ENCODE measurements at places on chromosomes 13 and 19.

DNA sequence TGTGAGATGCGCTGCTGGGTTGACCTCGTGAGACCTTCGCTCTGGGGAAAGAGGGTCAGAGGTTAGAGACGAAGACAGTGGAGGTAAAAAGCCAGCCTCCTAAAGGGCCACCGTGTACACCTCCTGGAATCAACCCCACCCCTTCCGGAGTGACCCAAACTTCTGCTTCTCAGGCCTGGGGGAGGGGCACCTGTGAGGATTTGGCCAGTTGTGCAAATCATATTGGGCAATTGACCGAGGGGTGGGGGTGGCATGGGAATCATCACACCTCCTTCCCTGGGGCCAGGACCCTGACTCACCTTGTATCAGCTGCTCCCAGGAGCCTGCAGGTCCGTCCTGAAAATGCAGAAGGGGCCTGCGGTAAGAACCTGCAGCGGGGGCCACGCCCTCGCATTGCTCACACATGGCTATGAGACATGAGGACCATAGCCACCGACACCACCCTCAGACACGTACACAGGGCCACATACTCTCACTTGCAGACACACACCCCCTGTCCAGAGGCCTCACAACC lies 2.8 kb downstream of the TNFSF14 start:
- DNase-seq = no peak

DNA sequence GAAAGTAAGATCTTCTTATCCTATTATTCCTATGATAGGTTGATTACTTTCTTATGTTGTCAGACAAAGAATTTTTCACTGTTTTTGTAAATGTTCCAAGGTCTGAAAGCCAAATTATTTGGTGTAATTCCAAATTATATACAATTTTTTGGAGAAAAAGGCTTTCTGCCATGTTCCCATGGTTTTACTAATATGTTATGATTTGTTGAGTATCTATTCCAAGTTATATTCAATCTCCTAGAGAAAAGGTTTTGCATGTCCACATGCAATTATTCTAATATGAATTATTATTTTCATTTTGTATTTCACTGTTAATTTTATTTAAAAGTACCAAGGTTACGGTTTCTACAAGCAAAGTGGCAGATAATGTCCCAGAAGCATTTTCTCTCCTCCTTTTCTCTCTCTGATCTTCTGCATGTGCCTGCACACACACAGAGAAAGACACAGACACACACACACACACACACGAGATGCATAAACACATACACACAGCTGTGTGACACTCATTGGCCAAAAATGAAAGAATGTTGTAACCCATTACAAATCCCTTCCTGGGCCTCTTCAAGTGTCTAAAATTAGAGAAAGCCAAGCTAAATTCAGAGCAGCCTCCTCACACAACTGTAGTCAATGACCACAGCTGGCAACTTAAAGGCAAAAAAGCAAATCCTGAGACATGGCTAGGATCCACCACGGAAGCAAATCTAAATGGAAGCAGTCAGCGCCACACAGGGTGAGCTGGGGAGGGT lies 621.0 kb downstream of the EFNB2 start:
- DNase-seq = no peak

DNA sequence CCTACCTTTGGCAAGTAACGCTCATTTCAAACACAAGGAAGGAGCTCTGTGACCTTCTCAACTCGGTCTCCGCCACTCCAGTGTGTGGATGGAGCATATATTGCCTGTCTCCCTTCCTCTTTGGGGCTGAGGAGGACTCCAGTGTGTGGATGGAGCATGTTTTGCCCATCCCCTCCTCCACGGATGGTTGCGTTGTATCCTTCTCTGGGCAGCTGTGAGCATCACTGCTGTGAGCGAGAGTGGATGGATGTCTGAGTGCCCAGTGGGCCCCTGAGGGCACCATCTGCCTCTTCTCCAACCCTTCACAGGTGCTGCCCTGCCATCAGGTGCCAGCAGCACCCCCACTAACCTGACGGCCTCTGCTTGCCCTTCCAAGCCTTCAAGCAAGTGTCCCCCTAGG lies 186.2 kb downstream of the TEX29 start:
- no peak for DNase-seq

DNA sequence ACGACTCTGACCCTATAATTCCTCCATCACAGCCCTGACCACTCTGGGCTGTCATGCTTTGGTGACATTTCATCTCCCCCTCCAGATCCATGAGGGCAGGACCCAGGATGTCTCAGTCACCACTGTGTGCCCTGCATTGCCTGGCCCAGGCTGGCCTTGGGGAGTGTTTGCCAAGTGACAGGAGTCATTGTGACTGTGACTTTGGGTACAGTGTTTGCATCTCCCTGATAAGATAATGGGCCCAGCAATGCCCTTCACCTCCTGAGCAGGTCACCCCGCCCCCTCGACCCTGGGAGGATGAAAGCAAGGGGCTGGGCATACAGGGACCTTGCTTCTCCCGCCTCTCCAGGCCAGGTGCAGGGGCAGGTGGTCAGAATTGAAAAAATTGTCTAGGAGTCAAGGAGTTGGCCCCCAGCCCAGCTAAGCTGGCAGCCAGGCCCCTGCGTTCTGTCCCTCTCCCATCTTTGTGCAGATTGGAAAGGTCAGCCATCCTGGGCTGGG lies 5.9 kb upstream of the ATP4A start:
- DNase-seq = no peak

DNA sequence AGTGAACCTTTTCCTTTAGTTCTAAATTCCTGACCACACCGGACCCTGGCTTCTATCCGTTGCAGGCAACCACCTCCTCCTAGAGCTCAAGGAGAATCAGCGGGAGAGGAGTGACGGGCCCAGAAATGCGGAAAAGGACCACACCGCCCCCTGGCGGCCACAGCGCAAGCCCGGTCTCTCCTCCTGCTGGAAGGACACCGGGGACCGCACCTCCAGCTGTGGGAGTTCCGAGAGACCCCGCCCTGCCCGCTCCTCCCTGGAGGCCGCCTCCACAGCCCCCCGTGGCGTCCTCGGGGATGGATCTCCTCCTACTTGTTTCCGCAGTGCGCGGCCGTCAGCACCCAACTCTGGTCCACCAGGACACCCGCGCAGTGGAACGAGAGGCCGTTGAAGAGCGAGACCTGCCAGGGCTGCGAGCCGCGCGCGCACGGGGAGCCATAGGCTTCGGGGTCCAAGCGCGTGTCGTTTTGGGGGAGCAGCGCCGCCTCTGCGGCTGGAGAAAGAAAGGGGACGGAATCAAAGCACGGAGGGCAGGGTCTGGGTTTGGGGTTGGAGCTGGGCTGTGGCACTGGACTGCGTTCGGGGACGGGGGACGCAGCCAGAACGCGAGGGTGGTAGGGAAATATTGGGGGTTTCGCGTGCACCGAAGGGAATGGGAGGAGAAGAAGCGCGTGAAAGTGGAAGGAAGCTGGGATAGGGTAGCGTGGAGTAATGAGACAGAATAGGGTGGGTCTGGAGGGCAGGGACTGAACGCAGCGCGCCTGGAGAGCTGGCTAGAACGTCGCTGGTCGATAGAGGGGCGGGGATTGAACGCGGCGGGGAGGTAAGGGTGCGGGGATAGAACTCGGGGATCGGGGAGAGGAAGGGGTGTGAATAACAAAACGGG lies 2.5 kb downstream of the KLK10 start:
- peak; percentile 77 for DNase-seq

- DNase-seq = no peak
Measured at GRCh38 chr13:110187641-110188161, 119.3 kb downstream of the COL4A1 start.

GRCh38 chr13:30752201-30752797 lies 17.0 kb downstream of the ALOX5AP start:
- DNase-seq = no peak

DNA sequence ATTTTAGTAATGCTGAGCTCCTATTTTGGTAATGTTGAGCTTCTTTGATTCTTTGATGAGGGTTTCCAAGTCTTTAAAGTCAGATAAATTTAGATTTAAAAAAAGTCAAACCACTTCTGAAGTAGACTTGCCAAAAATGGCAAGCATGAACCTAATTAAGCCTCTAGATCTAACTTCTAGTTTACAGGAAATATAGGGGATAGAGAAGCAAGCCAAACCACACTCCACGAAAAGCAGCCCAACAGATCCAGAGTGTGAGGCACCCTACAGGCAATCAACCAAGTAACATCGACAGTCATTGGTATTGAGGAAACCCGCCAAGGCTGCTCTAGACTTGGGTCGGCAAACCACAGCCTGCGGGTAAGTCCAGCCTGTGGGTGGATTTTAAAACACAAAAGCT lies 3.7 kb downstream of the GGACT start:
- DNase-seq = no peak
